ENCODE measurements at places on chromosomes 1 and 21. TPM values are rescaled to one million over a fixed set of nuclear protein-coding genes. Genes with fewer than 3 reads are reported as not detected.
A peak's percentile ranks its signal among the peaks of the same experiment; 100 is the strongest.

DNA sequence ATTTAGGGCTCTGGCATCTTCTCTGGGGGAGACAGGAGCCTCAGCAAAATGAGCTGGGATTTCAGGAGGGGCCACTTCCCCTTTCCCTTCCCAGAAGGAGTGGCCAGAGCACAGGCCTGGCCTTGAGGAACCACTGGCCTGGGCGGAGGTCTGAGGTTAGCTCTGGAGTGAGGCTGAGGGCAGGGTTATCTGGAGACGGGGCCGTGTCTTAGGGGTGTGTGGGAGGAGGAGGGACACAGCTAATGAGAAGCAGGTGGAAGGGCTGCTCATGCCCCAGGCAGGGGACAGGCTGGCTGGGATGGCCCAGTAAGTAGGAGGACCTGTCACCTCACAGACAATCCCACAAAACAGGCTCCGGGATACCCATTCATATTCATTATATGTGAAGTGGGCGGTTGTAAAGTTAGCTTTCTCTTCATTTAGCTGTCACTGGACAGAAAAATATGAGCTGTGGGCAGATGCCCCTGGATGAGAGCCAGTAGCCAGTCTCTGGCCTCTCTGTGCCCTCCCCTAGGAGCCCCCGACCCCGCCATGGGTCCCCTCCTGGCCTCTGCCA lies 12.4 kb downstream of the ALX3 start:
- no peak for DNase-seq

The AGO1 gene
- total RNA-seq, result 23.0 TPM

- no peak for DNase-seq
These were observed 836 bp upstream of the GBP4 start for GRCh38 chr1:89199525-89200031.

GRCh38 chr1:94862718-94863117 lies 42.6 kb downstream of the SLC44A3 start:
- no peak for DNase-seq

DNA sequence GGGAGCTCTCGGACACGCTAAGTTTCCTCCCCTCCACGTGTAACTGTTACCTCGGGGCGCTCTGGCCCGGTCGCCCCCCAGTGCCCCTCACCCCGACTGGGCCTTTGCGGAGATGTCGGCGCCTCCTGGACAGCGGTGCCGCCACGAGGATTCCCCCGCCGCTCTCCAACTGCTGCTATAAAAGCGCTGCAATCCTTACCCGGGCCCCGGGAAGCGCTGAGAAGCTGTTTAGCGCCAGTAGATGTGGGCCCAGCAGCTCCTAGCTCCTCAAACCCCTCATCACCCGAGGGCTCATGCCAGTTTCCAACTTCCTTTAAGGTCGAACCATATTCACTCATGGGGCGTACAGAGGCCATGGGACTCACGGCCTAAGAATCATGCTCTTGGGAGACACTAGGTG lies 361 bp upstream of the LMX1A start:
- DNase-seq, result no peak

GRCh38 chr1:25765923-25766589 lies 33.9 kb upstream of the SELENON start:
- peak; percentile 32 for DNase-seq

The FCRL1 gene
- 0.18 TPM for total RNA-seq

The RIIAD1 gene
- 1.5 TPM for total RNA-seq

GRCh38 chr1:38803647-38804046 lies 55.9 kb downstream of the RRAGC start:
- DNase-seq, result no peak

GRCh38 chr21:34197561-34197960 lies 124.2 kb downstream of the MRPS6 start:
- DNase-seq, result no peak

DNA sequence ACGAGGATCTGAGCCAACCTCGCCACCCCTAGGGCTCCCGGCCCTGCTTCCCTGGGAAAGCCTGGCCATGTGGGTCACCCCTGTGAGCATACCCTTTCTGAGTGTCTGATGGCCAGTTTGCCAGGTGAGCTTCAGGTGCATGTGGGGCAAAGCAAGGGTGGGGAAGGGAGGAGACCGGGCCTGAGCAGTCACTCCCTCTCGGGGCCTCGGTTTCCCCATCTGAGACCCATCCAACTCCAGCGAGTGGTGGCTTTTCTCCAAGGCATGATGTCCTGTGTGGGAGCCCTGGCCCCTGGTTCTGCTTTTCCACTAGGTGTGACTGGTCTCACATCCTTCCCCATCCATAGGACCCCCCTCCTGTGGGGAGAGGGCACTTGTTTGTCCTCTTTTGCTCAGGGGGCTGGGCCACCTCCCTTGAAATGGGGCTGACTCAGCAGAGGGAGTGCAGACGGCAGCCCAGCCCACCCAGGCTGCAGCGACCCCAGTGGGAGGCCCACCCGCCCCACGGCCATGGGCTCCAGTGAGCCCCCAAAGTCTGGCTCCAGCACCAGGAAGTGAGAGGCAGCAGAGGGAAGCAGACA lies 1.7 kb upstream of the WNT9A start:
- no peak for DNase-seq

- no peak for DNase-seq
These were observed 19.5 kb downstream of the C1orf174 start for GRCh38 chr1:3880429-3881192.

DNA sequence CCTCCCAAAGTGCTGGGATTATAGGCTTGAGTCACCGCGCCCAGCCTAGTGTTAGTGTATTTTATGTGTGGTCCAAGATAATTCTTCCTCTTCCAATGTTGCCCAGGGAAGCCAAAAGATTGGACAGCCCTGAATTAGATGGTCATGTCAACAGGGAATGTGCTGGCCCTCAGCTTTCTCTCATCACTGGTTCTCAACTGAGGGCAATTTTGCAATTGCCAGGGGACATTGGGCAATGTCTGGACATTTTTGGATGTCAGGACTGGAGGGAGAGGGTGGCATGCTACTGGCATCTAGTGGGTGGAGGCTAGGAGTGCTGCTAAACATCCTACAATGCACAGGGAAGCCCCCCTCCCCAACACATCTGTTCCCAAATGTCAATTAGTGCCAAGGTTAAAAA lies 95.0 kb downstream of the LAMC2 start:
- no peak for DNase-seq

DNA sequence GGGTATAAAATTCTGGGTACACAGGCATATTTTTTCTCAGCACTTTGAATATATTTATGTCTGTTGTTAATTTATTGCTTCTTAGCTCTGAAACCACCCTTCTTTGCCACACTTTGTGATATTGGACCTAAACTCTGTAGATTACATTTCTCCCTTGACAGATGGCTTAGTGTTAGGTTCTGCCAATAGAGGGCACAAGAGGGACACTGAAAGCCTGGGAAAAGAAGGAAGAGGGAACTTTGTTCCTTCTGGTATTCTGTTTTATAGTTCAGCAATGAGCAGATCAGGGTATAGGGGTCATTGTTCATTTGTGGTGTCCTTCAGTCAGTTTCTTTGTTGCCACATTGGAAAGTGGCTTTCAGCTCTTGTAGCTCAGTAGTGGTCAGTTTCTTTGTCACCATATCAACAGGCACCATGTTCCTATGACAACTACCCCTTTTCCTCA lies 423.5 kb upstream of the PROX1 start:
- no peak for DNase-seq

- no peak for DNase-seq
These were observed 26.2 kb upstream of the EPHA2 start for GRCh38 chr1:16181887-16182719.

DNA sequence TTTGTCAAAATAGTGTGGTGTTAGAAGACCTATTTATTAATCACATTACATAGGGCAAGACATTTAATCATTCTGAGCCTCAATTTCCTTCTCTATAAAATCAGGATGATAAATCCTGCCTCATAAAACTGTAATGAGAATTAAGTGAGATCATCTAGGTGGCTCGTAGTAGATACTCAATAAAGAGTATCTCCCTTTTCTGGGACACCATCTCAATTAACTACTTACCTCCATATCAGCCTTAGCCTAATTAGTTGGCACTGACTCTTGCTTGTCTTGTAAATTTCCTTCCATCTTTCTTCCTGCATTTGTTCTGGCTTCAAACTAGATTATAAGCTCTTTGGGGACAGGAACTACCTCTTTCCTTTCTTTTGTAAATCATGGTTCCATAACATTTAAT lies 102.6 kb upstream of the TNR start:
- no peak for DNase-seq

The KLF17 gene
- not detected for total RNA-seq

- DNase-seq, result no peak
These were observed 305.6 kb downstream of the KCTD3 start for GRCh38 chr1:215872658-215873057.

DNA sequence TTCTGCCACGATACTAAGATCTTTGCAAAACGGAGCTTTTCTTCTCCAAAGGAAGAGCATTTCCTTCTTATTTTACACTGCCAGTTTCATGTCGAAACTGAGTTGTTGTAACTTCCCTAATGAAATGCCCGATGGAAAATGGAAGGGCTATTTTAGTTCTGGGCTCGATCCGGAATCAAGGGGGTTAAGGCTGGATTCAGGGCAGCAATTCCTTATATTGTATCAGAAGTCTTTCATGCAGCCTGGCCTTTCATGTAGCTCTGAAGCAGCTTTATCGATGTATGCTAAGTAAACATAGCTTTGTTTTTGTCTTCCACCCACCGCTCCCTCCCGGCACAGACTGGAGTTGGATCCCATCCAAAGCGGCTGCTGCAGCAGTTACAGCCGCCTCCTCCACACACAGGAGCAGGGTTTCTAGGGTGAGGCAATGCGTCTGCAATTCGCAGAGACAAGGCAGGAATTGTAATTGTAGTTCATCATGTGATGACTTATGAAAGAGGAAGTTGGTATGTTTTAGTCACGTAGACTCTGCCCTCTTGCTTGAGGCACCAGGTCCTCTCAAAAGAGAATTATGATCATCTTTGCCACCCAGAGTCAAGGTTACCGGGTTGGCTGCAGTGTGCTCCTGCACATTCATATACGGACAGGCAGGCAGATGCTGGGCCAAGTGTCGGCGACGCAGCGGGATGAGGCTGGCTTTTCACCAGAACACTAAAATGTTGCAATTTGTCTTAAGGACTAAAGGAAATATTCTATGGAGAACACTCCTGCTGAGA lies 2.6 kb upstream of the IRF2BP2 start:
- DNase-seq, result peak; percentile 53

The SAMD11 gene
- total RNA-seq, result 2.4 TPM

The TSPEAR gene
- total RNA-seq, result 0.09 TPM

DNA sequence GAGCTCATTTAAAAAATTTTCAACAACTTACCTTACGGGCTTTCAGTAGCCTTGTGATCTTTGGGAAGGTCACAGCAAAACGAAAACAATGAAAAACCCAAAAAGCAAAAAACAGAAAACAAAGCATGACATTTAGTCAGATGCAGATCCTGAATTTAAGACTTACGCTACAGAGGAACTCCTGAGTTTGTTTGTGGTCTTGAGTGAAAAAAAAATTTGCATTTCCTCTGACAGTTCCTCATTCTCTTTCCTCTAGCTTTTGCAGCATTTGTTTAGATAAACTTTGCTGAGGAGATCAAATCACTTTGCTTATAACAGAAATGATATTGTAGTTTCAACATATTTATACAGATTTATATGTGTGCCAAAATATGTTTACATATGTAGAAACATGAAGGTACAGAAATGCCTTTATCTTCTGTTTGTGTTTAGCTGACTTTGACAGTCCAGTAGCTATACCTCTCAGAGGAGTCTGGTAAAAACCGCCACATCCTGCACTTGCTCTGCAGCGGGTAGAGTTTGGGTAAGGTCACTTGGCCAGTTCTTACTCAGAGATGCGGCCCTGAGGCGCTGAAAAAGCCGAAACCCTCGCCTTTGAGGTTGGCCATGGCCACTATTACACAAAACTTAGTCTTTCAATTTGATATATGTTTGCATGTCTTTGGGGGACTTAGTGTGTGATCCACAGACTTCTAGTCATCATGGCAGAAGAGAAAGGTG lies 142.5 kb downstream of the TNR start:
- no peak for DNase-seq

DNA sequence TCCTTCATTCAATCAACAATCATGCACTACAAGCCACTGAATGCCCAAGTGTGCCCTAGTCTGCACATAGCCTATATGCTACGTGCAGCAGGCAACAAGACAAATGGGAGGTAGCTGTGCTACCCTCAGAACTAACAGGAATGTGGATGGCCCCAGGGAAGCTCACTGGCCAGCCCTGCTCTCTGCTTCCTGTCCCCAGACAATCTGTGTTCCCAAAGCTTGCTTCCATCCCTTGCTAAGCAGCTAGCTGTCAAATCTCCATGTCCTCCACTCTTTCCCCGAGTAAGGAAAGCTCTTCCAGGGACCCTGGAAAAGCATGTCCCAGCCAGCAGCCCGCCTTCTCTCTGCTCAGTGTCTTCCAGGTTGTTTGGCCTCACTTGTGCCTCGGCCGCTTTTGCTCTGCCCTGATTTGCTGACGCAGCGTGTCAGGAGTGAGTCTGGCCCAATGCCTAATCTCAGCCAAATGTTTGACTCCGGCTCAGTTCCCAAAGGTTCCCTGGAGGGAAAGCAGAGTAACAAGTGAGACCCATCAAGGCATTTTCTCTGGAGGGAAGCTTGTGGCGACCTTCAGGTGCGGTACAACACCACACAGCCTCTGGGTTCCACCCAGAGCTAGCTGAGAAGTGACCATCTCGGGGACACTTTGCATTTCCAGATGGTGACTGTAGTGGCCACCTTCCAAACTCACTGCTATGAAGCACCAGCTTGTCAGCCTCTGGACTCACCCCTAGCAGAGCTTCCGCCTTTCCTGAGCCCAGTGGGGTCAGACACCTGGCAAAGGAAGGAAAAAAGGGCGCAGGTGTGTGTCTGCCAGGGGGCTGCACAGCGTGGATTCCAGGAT lies 243.4 kb downstream of the RHOU start:
- DNase-seq, result peak; percentile 35

- no peak for DNase-seq
These were observed 60.9 kb downstream of the LHX4 start for GRCh38 chr1:180291004-180291403.

- DNase-seq, result no peak
These were observed at the start of gene PRR9 for GRCh38 chr1:153217212-153217611. Gene PRR9, plus strand, starts transcription at chr1:153217584. Its CDS starts 561 bp downstream, at chr1:153218145.

- DNase-seq, result no peak
These were observed 143.9 kb downstream of the CLIC6 start for GRCh38 chr21:34812504-34813265.

The CTXND2 gene
- total RNA-seq, result not detected

DNA sequence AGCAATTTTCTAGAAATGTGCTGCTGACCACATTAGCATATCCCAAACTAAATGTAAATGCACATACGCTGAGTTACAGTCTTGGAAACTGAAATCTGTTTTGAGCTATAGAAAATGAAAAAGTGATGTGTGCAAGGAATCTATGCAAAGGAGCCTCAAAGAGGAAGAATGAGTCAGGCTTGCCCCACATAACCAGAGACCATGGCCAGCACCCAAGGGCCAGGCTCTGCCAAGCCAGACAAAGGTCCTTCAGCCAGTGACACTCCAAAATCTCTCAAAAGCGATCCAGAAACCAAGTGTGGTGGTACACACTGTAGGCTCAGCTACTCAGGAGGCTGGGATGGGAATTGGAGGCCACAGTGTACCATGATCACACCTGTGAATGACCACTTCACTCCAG lies 195.2 kb downstream of the TOMM20 start:
- no peak for DNase-seq

The UMODL1 gene
- 0.09 TPM for total RNA-seq
